ENCODE measurements at places on chromosomes 6 and 20. TPM values are rescaled to one million over a fixed set of nuclear protein-coding genes. Genes with fewer than 3 reads are reported as not detected.

- H3K27me3 ChIP-seq, result no peaks in the 10 kb centered on the region
- H3K27ac ChIP-seq, result no peak overlapping the region
- peaks cover 11% of the 10 kb centered on the region for H3K4me1 ChIP-seq
- DNase-seq, result no peak
- H3K4me3 ChIP-seq, result no peak overlapping the region
Measured at GRCh38 chr6:146290589-146290901, 253.1 kb upstream of the RAB32 start.

DNA sequence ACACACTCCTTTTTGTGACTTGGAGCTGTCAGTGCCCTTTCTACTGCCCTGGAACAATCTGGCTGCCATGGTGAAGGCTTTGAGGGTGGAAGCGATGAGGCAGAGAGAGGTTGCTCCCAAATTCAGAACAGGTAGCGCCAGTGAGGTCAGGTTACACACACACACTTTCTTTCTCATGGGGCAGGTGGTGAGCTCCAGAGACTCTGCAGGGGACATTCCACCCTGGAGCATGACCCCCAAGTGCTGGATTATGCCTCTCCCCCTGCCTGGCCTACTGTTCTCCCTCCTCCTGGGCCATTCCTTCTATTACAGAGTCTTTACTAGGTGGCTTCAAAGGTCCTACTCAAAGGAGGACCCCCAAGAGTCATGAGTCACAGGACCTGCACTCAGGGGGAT lies 98.0 kb downstream of the EYA2 start:
- no peaks in the 10 kb centered on the region for H3K27me3 ChIP-seq
- no peaks in the 10 kb centered on the region for H3K36me3 ChIP-seq
- no peaks in the 10 kb centered on the region for H3K4me1 ChIP-seq

DNA sequence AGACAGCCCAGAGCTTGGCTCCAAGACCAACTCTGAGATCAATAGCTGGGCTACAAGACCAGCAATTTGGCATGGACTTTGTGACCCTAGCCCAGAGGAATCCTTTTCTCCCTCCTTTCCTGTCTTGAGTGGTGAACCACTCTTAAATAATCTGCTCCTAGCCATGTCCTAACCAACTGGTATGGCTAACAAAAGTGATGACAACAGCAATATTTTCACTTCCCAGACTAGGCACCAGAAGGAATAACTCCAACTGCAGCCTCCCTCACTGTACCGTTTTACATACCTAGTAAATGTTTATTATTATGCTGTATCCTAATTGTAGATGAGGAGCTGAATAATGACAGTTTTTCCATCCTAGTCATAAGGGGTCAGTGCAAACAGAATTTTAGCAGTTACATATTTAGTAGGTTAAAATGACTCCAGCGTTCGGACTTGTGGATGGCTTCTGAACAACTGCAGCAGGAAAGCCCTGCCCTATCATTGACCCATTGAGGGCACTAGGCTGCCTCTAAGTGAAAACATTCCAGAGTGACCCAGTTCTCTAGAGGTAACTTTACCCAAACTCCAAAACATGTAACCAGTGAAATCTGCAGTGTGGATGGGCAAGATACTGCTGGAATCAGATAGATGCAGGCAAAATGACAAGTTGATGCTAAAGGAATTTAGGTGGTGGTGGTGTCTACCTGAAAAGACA lies 77.1 kb downstream of the SH3BGRL2 start:
- H3K36me3 ChIP-seq, result no peaks in the 10 kb centered on the region
- H3K4me3 ChIP-seq, result no peak overlapping the region
- no peak for DNase-seq
- no peaks in the 10 kb centered on the region for H3K27me3 ChIP-seq
- H3K4me1 ChIP-seq, result no peaks in the 10 kb centered on the region

- H3K4me3 ChIP-seq, result no peak overlapping the region
- no peaks in the 10 kb centered on the region for H3K36me3 ChIP-seq
- H3K27ac ChIP-seq, result no peak overlapping the region
- no peaks in the 10 kb centered on the region for H3K27me3 ChIP-seq
- H3K4me1 ChIP-seq, result no peaks in the 10 kb centered on the region
Measured at GRCh38 chr6:80341330-80341729, 234.9 kb downstream of the BCKDHB start.

GRCh38 chr6:163263998-163264661 lies 150.4 kb upstream of the QKI start:
- H3K4me1 ChIP-seq, result peaks cover 15% of the 10 kb centered on the region
- H3K27me3 ChIP-seq, result no peaks in the 10 kb centered on the region
- H3K36me3 ChIP-seq, result no peaks in the 10 kb centered on the region
- H3K4me3 ChIP-seq, result no peak overlapping the region

- H3K36me3 ChIP-seq, result no peaks in the 10 kb centered on the region
- no peak overlapping the region for H3K27ac ChIP-seq
- no peaks in the 10 kb centered on the region for H3K4me1 ChIP-seq
- no peaks in the 10 kb centered on the region for H3K27me3 ChIP-seq
Measured at GRCh38 chr6:69953491-69953890, 87.1 kb downstream of the COL19A1 start.

GRCh38 chr6:12383448-12383847 lies 93.3 kb downstream of the EDN1 start:
- no peak overlapping the region for H3K27ac ChIP-seq
- no peak for DNase-seq
- H3K4me1 ChIP-seq, result no peaks in the 10 kb centered on the region
- H3K27me3 ChIP-seq, result no peaks in the 10 kb centered on the region
- no peaks in the 10 kb centered on the region for H3K36me3 ChIP-seq
- no peak overlapping the region for H3K4me3 ChIP-seq

GRCh38 chr6:169803271-169803811 lies 51.9 kb downstream of the ERMARD start:
- no peak for DNase-seq
- H3K27me3 ChIP-seq, result peaks cover 10% of the 10 kb centered on the region
- H3K36me3 ChIP-seq, result no peaks in the 10 kb centered on the region
- H3K27ac ChIP-seq, result no peak overlapping the region
- H3K4me1 ChIP-seq, result no peaks in the 10 kb centered on the region

DNA sequence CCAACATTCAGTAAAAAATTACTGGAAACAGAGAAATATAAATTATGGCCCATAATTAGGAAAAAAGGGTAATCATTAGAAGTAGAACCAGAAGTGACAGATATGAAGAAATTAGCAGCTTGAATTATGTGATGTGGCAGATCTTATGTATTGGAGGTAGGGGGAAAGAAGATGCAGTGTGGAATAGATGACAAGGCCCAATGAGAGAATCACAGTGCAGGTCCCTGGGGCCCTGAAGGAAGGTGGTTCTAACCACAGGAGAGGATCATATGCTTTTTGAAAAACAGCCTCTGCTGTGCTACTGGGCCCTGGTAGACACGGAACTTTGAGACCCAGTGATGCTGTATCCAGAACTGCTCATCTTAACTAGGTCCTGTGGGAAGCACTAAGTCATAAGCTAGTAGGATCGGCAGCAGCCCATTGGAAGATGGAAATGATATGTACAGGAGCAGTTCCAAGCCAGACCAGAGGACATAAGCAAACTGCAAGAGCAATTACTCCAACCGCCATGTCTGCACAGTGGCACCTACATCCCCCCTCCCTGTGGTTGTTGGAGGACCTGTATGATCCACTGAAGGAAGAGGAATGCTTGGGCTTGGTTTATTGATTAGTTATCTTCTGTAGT lies 14.2 kb downstream of the HEBP2 start:
- H3K4me3 ChIP-seq, result no peak overlapping the region
- H3K36me3 ChIP-seq, result peaks cover 37% of the 10 kb centered on the region

- H3K4me1 ChIP-seq, result peaks cover 14% of the 10 kb centered on the region
- H3K36me3 ChIP-seq, result no peaks in the 10 kb centered on the region
- no peak overlapping the region for H3K27ac ChIP-seq
Measured at GRCh38 chr6:32622545-32623401, 14.4 kb upstream of the HLA-DQA1 start.

DNA sequence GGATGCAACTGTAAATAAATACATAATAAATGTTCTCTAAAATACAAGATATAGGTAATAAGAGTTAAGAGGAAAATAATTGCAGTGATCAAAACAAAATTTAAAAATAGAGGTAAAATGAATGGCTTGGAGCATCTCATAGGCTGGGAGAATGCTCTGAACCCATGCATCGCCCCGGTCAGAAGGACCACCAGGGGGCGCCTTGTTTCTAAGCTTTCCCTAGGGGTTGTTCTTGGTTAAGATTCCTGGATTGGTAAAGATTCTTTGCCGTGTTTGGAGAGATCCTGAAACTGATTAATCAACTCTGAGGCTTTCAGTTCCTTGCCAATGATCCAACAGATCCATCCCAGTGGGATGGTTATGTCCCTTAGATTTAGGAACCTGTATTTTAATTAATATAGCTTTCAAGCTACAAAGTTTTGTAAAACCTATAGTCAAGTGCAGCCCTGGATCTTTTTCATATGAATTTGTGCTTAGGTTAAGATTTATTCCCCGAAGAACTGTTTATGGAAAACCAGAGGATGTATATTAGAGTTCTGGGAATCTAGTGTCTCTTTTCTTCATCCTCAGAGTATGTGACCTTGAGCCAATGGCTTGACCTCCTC lies 45.3 kb upstream of the PRELID3B start:
- DNase-seq, result peak; percentile 75
- no peaks in the 10 kb centered on the region for H3K36me3 ChIP-seq
- peaks cover 3% of the 10 kb centered on the region for H3K4me1 ChIP-seq
- H3K27ac ChIP-seq, result no peak overlapping the region
- no peaks in the 10 kb centered on the region for H3K27me3 ChIP-seq

Gene GABRR1
- polyA plus RNA-seq, result not detected

Gene FERMT1
- 0.06 TPM for polyA plus RNA-seq

Gene SSTR4
- polyA plus RNA-seq, result not detected

Gene CD93
- polyA plus RNA-seq, result 9.2 TPM
